ENCODE measurements at places on chromosomes 12 and 14.

DNA sequence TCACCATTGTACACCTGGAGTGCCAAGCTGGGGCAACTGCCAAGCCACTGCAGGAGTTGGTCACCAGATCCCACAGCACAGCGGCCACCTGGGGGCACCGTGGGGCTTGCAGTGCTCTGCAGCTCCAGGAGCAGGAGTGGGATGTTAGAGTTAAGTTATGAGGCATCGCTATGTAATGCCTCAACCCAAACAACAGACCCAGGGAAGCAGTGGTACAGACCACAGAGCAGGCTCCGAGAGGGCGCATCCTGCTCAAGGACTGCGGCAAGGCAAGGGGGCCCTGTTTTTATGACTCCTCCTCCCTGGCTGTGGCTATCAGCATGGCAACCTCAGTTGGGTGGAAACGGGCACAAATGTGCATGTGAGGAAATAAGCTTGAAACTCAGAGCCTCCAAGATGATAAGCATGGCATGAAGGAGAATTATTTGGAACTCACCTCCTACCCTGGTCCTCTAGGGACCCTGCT lies 63.1 kb downstream of the ARL6IP4 start:
- no peak for DNase-seq

DNA sequence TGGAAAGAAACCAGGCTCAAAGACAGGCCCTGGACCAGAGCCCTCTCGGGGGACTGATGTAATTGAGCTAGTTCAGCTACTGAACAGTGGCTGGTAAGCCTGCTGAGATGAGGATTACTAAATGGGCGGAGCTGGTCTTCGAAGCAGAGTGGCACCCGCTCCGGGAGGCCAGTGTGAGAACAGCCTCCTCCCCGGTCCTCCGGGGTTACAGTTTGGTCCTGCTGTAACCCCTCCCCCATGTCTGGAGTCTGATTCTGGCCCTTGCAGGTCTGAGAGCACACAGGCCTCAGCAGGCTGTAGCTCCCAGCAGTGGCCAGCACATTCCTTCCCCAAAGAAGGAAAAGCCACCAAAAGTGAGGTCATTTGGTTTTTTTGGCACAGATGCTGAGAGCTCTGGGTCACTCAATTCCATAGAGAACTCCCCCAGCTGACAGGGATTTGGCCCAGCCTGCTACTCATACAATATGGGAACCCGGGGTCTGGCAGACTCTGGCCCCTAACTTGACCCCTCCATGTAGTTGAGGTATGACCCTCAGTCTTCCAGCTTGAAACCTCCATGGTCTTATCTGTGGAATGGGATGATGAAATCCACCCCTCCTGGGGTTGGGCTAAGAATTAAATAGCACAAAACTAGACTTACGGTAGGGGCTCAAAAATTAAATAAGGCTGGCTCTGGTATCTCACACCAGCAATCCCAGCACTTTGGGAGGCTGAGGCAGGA lies 39.0 kb downstream of the ACTN1 start:
- peak; percentile 54 for DNase-seq

DNA sequence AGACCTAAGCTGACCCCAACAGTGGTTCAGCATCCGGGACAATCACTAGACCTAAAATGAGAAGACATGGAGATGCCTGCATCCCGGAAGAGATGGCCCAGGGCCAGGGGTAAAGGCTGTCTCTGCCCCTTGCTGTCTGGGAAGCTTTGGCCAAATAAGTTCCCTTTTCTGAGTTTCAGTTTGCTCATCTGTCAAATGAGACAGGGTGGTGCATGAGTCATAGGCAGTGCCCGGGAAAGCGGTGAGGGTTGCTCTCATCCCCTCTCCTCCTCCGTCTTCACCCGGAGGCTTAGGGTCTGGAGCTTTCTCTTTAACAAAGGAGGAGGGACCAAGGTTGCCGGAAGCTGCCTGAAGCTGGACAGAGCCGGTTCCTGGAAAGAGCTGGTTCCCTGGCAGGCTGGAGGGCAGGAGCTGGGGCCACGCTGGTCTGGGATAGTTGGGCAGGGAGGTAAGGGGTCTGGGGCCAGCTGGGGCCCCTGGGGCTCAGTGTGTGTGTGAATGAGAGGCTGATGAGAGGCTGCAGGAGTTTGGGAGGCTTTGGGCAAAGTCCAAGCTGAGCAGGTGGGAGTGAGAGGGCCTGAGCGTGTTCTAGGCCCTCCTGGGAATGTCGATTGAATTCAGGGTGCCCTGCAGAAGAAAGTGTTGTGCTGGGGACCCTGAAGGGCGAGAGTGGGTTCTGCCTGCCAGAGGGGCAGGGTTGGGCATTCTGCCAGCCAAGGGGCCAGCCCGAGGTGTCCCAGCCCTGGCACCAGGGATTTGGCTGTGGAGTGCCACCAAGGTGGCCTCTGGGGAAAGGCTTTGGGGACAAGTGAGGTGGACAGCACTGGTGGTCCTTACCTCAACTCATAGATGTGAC lies at the start of gene SDSL:
TSS of gene SDSL (plus strand) at position 351 of the 856 bp plus-strand sequence. CDS start 5,603 bp downstream, outside the sequence.
- DNase-seq: peak; percentile 63

DNA sequence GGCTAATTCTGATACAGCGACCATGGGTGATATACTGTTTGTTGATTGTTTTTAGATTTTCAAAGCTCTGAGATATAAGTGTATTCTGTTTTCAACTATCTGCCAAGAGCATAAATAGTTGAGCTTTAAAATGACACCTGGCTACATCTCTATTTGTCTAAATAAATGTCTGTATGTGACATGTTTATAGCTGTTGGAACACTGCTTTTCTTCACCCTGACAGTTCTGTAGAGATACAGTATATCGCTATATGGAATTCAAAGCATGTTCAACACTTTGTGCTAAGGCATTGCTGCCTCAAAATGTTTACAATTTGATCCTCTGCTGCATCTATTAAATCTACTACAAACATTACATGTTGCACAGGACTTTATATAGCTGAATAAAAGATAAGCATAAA lies 27.4 kb upstream of the MGAT4C start:
- no peak for DNase-seq

DNA sequence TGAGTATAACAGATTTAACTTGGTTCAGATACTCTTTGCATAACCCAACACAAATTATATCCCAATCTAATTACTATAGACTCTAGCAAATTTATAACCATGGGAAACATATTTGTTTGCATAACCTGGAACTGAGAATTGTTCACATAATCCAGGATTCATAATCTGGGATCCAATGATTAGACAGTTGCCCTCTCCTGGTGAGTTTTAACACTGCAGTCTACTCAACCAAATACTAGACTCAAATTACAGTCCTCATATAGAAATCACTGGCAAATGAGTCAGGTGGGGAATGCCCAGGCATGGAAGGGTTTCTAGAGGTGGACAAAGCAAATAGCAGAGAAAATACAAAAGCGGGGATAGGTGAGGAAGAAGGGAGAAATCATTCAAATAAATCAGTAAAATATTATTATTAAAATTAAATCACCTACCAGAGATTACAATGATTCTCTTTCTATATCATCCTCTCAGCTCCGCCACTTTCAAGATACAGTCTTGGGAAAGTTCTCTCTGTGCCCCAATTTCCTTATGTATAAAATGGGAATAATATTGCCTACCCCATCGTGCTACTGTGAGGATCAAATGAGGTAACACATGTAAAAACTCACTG lies 9.4 kb downstream of the GCH1 start:
- DNase-seq: no peak

GRCh38 chr14:84482256-84483071 lies 1047.5 kb upstream of the FLRT2 start:
- DNase-seq: no peak

DNA sequence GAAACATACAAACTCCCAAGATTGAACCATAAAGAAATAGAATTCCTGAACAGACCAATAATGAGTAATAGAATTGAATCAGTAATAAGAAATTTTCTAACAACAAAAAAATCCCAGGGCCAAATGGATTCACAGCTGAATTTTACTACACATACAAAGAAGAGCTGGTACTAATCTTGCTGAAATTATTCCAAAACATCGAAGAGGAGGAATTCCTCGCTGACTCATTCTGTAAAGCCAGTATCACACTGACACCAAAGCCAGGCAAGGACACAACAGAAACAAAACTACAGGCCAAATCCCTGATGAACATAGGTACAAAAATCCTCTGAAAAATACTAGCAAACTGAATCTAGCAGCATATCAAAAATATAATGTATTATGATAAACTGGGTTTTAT lies 367.8 kb upstream of the CLEC14A start:
- DNase-seq: no peak

- DNase-seq: no peak
These were observed 73.6 kb downstream of the GPR65 start for GRCh38 chr14:88078525-88078924.

DNA sequence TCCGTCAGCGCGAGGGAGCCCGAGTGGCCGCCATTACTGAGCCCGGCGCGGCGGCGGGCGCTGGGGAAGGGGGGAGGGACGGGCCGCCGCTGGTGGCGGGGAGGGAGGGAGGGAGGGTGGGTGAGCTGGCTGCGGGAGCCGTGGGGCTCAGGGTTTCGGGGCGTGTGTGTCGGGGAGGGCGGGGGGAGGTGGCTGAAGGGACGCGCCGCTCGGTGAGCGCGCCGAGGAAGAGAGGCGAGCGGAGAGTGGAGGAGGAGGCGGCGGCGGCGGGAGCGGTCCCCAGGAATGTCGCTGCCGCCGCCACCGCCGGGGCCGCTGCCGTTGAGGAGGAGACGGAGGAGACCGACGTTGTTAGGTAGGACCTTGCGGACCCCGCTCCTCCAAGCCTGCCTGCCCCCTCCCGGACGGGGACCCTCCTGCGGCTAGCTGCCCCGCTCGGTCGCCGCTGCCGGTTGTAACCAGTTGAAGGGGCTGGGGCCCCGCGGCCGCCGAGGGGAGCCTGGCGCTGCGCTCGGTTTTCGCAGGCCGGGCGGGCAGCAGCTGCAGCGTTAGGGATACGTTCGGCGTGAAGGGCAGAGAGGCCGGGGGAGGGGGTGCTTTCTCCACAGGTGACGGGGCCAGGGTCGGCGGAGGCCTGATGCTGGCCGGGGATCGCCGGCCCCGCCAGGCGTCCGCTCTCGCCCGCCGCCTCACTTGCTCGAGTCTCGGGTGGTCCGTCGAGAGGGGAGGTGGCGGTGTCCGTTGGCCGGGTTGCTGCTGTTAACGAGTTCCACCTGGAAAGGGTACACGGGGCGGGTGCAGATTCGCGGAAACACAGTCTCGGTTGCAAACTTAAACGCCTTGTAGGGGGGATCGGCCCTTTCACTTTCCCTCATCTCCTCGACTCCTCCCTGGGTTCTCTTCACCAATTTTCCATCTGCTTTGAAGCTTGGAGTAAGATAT lies at the start of gene ARHGAP5:
TSS of gene ARHGAP5 (plus strand) at position 224 of the 942 bp plus-strand sequence. CDS start 13,366 bp downstream, outside the sequence.
- peak; percentile 64 for DNase-seq

DNA sequence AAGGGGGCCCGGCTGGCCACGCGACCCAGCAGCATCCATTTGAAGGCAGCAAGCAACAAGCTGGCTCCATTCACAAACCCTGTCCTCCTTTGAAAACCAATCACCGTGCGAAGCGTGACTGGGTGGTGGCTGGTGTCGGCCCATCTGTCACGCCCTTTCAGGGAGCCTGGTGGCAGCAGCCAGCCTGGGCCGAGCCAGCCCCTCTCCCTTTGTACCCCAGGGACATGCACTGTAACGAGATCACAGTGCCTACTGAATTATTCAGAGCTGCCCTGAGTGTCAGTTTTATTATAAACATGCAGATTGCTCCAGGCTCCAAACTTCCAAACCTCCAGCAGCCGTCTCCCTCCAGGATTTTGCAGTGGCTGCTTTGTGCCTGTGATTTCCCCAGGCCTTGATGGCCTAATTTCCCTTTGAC lies 22.3 kb upstream of the CTDSP2 start:
- no peak for DNase-seq

- no peak for DNase-seq
These were observed 2.2 kb downstream of the NAB2 start for GRCh38 chr12:57090924-57091637.

GRCh38 chr14:99514552-99515300 lies 33.5 kb downstream of the CCNK start:
- no peak for DNase-seq

DNA sequence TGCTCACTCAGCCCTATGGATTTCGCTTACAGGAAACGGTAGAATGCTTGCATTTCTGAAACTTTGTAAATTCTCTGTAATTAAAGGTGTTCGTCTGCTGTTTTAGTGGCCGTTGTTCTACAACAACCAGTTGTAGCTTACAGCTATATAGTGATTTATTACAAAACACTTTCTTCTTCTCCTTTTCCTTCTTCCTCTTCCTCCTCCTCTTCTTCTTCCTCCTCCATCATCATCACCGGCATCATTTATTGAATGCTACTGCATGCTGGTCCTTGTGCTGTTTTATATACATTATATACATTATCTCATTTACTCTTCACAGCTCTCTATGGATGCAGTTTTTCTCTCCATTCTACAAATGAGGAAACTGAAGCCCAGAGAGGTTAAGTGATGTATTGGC lies 6.4 kb downstream of the ETV6 start:
- DNase-seq: no peak

- DNase-seq: no peak
These were observed 364.8 kb downstream of the TMEM121 start for GRCh38 chr14:105891221-105891602.

DNA sequence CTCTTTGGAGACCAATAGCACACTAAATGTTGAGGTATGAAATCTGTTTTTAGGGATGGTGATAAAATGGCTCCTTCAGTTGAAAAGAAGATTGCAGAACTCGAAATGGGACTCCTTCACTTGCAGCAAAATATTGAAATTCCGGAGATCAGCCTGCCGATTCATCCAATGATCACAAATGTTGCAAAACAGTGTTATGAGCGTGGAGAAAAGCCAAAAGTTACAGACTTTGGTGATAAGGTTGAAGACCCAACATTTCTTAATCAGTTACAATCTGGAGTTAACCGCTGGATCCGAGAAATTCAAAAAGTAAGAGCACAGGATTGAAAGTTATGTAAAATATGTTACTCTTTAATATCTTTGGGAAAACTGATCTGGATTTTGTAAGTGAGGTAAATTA lies 15.3 kb downstream of the DYNC1H1 start:
- no peak for DNase-seq

DNA sequence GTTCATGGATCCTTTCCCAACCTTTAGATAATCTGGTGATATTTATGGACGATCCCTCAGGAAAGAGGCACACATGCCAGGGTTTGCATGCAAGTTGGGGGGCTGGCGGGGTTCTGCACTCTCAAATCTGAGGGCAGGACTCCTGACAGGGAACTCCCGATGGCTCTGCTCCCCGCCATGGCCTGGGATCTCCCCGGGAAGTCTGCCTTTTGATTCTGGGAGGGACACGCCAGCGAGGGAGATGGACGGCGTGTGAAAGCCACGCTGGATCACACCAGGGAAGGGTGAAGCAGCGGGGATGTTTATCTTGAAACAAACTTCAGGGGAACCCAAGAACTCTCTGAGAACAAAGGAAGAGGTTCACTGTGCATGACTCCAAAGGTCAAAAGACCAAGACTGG lies 43.6 kb downstream of the LGMN start:
- no peak for DNase-seq

DNA sequence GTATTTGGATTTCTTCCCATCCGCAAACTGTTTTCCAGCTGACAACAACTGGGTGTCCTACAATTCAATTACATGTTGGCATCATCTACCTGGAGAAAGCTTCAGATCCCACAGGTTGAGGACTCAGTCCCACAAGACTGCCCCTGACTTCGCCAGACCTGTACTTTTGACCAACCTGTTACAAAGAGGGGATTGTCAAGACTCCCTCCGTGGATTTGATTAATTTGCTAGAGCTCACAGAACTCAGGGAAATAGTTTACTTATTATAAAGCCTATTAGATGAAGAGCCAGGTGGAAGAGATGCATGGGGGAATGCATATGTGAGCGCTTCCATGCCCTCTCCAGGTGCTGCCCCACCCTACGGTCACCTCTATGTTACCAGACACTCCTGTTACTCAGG lies 14.6 kb downstream of the RESF1 start:
- no peak for DNase-seq

Measured in left renal pelvis (tissue), 4 donors.